GM23338 (cell line): ENCODE measurements at places on chromosomes 6 and 20. TPM values are rescaled to one million over a fixed set of nuclear protein-coding genes. Genes with fewer than 3 reads are reported as not detected.

Gene FAM184A
- total RNA-seq: 8.3 and 18.6 TPM in 2 replicates

Gene GABRR1
- 0.14 and 0.16 TPM in 2 replicates for total RNA-seq

Gene VARS2
- 34.0 and 36.4 TPM in 2 replicates for total RNA-seq

Gene SERINC1
- 41.8 and 43.0 TPM in 2 replicates for total RNA-seq

Gene ENPP1
- total RNA-seq: 42.6 and 46.9 TPM in 2 replicates

Gene AVP
- total RNA-seq: not detected in 2 replicates

Gene PRIM2
- total RNA-seq: 65.3 and 75.2 TPM in 2 replicates

Gene MYLIP
- 32.4 and 33.8 TPM in 2 replicates for total RNA-seq

Gene BPIFB6
- total RNA-seq: not detected in 2 replicates

Gene ECT2L
- total RNA-seq: 0.03 TPM in 1 of 2 replicates, not detected in the other

Gene NR2E1
- not detected in 2 replicates for total RNA-seq

Gene EFCAB8
- 0.35 TPM in 1 of 2 replicates, not detected in the other for total RNA-seq

Gene HTR1E
- 0.19 TPM in 1 of 2 replicates, not detected in the other for total RNA-seq

Gene STK38
- total RNA-seq: 15.2 and 17.4 TPM in 2 replicates

Gene CENPW
- 16.5 and 22.4 TPM in 2 replicates for total RNA-seq

Gene SYNJ2
- 5.6 and 8.4 TPM in 2 replicates for total RNA-seq

Gene HEY2
- 3.7 and 4.3 TPM in 2 replicates for total RNA-seq

Gene FHL5
- not detected in 2 replicates for total RNA-seq

Gene SLC22A23
- total RNA-seq: 38.3 TPM in 2 replicates

Gene PPP1R16B
- 11.5 and 12.0 TPM in 2 replicates for total RNA-seq
